ENCODE measurements at places on chromosomes 6 and 20. TPM values are rescaled to one million over a fixed set of nuclear protein-coding genes. Genes with fewer than 3 reads are reported as not detected.

PKIB gene
- total RNA-seq, result not detected

CFAP206 gene
- not detected for total RNA-seq

CRIP3 gene
- not detected for total RNA-seq

SLC26A8 gene
- total RNA-seq, result not detected

BEND3 gene
- total RNA-seq, result 3.0 TPM

TUBB2B gene
- 3.4 TPM for total RNA-seq

TFAP2C gene
- under 0.01 TPM for total RNA-seq

NNAT gene
- not detected for total RNA-seq

PRDM13 gene
- total RNA-seq, result not detected

ANKRD66 gene
- not detected for total RNA-seq

FKBP1C gene
- 0.38 TPM for total RNA-seq

IL22RA2 gene
- not detected for total RNA-seq

CTCFL gene
- total RNA-seq, result not detected

ARG1 gene
- not detected for total RNA-seq

SLC32A1 gene
- not detected for total RNA-seq

SLC22A1 gene
- not detected for total RNA-seq

PRND gene
- total RNA-seq, result 2.4 TPM

DSP gene
- total RNA-seq, result 59.2 TPM

CPXM1 gene
- 0.38 TPM for total RNA-seq

SLC2A4RG gene
- total RNA-seq, result 8.0 TPM

GLP1R gene
- total RNA-seq, result not detected

OR2H1 gene
- total RNA-seq, result not detected

ID4 gene
- 0.19 TPM for total RNA-seq

XKR7 gene
- not detected for total RNA-seq

GHRH gene
- not detected for total RNA-seq

GINS1 gene
- 14.9 TPM for total RNA-seq

HDGFL1 gene
- not detected for total RNA-seq

HLA-DOB gene
- not detected for total RNA-seq

ZC2HC1B gene
- total RNA-seq, result not detected

SLPI gene
- total RNA-seq, result not detected

BMP7 gene
- not detected for total RNA-seq

CYP39A1 gene
- 0.97 TPM for total RNA-seq

HLA-DRB5 gene
- 1.6 TPM for total RNA-seq

PBOV1 gene
- total RNA-seq, result not detected

LGSN gene
- total RNA-seq, result not detected

VGLL2 gene
- not detected for total RNA-seq

FLRT3 gene
- total RNA-seq, result 0.50 TPM

EEF1A2 gene
- 27.1 TPM for total RNA-seq

OR2B6 gene
- not detected for total RNA-seq

NHLRC1 gene
- 1.2 TPM for total RNA-seq

C2 gene
- total RNA-seq, result not detected

RHAG gene
- not detected for total RNA-seq

UNC93A gene
- total RNA-seq, result not detected

MYLK2 gene
- total RNA-seq, result 16.7 TPM

Data from bladder microvascular endothelial cell (primary cell).